ENCODE measurements at places on chromosomes 6 and 20.

DNA sequence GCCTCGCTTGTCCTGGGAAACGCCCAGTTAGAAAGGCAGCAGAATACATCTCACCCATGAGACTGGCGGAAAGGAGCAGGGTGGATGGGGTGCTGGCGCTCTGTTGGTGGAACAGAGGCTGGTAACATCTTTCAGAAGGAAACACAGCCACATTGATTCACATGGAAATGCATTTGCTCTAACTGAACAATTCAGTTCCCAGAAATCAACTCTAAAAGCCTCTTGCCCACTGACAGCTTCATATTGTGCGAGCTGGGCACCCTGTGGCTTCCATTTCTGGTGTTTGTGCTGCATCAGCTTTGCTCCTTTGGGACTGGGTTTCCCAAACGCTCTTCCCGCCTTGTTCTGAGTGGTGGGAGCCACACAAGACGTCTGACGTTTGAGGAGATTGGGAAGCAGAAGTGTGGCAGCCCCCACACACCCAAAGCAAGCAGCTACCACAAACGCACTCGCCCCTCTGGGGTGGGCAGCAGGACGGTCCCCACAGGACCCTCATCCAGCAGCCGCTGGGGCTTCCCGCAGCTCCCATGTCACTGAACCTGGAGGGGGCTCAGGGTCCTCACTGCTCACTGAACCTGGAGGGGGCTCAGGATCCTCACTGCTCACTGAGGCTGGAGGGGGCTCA lies 229.5 kb downstream of the ERMARD start:
- DNase-seq = no peak

GRCh38 chr6:88376768-88377387 lies 210.7 kb upstream of the CNR1 start:
- no peak for DNase-seq

DNA sequence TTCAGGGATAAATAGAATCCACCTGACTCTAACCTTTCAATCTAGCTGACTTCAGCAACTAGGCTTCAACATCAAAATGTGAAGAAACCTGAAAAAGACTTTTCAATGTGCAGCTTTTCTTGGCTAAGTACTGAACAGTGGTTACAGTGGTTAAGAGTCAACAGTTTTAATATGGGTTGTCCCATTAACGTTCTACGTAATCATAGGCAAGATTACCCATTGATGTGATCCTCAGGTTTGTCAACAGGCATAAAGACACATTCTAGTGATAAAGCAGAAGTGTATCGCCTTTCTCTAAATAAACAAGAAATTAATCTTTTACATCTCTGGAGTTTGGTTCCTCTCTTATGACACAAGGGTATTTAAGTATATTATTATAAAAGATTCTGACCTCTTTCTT lies 154.1 kb upstream of the RUNX2 start:
- no peak for DNase-seq

GRCh38 chr6:28948782-28949486 lies 25.1 kb upstream of the TRIM27 start:
- no peak for DNase-seq

GRCh38 chr6:131646249-131646670 lies 9.2 kb downstream of the ENPP3 start:
- no peak for DNase-seq

DNA sequence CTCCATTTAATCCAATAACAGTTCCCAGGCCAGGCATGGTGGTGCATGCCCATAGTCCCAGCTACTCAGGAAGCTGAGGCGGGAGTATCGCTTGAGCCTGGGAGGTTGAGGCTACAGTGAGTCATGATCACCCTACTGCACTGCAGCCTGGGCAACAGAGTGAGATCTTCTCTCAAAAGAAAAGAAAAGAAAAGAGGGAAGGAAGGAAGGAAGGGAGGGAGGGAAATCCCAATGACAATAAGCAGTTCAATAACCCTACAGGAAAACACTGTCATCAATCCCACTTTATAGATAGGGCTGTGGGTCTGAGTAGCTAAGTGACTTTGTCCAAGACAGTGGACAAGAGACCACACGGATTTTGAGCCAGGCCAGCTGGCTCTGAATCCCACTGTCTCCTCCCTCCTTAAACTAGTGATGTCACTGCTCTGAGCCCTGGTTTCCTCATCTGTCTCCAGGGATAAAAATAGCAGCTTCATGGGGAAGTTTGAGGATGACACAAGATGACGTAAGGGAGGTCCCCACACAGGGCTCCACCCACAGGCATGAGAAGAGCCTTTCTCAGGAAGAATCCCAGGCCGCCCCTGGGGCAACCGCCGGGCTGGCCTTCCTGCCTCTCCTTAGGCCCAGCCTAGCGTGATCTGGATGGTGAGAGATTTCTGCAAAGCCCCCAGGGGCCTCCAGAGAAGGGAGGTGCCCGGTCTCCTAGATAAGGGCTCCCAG lies 7.2 kb upstream of the TRIB3 start:
- no peak for DNase-seq

GRCh38 chr6:97594844-97595243 lies 311.8 kb upstream of the MMS22L start:
- no peak for DNase-seq

DNA sequence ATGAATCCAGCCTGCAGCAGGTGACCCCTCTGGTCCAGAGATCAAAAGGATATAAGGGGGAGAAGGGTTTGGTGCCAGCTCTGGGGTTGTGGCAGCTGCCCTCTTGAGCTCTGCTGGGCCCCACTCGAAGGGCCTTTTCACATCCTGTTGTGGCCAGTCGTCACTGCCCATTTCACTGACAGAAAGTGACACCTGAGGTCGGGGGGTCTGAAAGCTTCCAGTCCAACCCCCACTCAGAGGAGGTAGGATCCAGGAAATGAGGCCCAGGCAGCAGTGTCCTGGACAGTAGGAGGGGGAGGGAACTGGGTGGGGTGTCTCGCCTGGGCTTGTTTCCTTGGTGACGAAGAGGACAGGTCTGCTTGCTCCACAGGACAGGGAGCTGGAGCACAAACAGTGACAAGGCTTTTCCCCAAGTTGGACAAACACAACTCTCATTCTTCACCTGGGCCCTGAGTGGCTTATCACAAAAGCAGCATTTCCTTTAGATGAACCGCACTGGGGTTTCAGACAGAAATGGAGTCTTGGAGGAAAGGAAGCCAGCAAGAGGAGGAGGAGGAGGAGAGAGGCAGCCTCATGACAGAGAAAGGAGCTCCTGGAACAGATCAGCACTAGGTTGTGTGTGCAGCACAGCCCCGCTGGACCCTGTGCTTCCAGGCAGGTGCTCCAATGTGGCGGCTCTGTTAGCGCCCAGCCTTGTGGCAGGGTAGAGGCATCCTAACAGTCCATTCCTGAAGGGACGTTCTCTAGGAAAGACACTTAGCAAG lies 11.0 kb downstream of the FRS3 start:
- no peak for DNase-seq
